ENCODE measurements at places on chromosomes 2 and 18.
A peak's percentile ranks its signal among the peaks of the same experiment; 100 is the strongest.

- DNase-seq, result no peak
These were observed 27.4 kb upstream of the MCM6 start for GRCh38 chr2:135903650-135904049.

DNA sequence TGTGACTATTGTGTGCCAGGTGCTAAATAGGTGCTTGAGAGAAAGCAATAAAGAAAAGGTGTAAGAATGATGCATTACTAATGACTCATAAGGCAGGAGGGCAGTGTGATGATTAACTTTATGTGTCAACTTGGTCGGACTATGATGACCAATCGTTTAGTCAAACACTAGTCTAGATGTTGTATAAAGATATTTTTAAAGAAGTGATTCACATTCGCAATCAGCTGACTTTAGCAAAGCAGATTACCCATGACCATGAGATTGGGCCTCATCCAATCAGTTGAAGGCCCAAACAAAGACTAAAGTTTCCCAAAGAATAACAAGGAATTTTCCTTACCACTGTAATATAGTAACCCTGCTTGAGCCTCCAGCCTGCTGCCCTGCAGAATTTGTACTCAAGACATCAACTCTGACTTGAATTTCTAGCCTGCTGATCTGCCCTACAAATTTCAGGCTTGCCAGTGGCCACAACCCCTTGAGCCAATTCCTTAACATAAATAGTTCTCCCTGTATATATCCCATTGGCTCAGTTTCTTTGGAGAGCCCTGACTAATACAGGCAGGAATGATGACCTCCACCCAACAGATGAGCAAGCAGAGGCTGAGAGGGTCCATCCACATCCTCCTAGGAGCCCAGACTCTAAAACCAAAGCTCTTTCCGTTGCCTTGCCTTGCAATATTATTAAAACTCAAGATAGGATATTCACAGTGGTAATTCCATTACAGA lies 132.6 kb downstream of the ACTR3 start:
- DNase-seq, result peak; percentile 19

DNA sequence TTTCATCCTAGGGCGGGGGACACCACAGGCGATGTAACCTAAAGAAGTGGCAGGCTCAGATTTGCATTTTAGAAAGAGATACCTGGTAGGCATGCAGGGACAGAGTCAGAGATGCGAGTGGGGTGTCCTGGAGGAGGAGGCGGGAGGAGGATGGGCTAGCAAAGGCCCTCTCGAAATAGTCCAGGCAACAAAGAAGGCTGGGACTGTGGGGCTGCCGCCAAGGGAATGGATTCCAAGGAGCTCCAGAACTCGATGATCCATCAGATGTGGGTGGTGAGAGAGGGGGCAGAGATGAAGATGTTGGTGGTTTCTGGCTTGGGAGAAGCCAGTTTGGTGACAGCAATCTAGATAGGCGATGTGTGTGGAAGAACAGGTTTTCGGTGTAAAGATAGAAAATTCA lies 12.5 kb upstream of the INPP5D start:
- no peak for DNase-seq

DNA sequence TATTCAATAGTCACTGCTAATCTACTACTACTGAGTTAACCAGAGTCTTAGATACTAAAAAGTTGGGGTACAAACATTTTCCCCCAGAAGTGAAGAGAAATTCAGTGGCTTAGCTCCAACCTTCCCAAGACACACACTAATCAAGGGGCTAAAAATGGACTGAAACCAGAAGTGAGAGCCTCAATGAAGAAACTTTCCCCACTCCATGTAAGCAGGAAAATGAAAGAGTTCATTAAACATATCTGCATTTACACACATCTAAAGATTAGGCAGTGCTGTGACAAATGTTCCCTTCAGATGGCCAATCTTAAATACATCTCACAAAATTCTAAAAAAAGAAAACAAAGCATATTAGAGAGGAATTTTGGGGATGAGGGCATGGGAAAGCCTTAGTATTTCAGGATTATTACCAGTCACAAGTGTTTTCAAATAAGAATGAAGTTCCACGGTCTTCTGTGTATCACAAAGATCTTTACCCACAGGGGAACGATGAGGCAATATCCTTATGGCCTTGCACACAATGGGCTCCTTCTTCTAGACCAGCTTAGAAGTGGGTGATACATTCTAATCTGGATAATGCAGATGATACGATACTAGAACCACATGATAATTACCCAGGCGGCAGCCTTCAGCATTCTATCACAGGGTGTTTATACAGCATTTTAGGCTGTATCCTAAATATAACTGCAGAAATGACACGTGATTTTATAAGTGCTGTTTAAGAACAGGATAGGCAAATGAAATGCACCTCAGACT lies 17.1 kb downstream of the ANKRD44 start:
- DNase-seq, result peak; percentile 36

Data from fibroblast of pulmonary artery (primary cell).